NK-92 treated with Interleukin-12 subunit alpha and Interleukin-12 subunit beta, amount 100 ng/mL, for 24 hours (cell line): ENCODE measurements at places on chromosomes 1 and 21.

DNA sequence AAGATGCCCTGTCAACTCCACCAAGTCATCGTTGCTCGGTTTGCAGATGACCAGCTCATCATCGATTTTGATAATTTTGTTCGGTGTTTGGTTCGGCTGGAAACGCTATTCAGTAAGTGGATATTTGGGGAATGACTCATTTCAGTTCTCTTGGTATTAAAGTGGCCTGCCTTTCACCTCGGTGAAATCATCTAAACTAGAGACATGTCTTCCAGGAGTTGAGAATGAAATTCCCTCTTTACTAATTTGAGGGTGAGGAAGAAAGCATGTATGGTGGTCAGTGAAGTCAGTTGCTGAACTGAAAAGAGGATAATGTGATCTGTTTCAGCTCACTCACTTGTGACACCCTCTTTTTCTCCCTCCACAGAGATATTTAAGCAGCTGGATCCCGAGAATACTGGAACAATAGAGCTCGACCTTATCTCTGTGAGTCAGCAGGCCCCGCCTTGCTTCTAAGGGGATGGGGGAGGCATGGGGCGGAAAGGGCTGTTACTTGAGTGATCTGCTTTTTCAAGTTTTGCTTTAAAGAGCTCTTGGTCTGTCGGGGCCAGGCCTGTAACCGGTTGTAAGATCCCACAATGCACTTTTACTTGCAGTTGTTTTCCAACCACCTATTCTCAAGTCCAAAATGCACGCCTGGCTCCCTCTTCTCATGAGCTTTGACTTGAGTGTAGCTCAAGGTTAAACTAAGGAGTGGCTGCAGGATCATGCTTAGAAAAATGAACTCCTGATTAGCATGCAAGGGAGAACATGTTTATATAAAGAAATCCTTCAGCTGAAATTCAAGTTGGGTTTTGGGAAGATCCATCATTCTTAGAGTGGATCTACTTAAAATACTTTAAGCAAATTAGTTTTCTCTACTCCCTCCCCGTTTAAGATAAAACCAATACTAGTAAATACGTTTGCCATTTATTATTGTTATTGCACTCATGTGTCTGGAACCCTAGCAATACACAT, 59.8 kb downstream of the CAPN2 start:
- DNase-seq: no peak

DNA sequence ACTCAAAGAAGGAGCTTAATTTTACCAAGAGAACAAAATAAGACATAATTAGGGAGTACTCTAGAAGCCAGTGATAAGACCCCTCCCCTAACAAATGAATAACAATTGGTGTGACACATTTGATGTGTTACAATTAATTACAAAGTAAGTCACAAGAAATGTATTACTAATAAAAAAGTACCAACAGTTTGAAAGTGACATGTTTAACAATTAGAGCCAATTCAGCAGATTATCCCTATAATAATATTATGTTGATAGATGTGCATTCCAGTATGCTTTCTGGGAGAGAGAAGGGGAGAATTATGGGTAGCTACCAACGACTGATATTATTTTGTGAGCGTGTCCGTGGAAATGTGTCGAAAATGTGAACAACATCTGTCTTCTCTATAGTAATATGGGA, 19.1 kb downstream of the CTSK start:
- DNase-seq: no peak

DNA sequence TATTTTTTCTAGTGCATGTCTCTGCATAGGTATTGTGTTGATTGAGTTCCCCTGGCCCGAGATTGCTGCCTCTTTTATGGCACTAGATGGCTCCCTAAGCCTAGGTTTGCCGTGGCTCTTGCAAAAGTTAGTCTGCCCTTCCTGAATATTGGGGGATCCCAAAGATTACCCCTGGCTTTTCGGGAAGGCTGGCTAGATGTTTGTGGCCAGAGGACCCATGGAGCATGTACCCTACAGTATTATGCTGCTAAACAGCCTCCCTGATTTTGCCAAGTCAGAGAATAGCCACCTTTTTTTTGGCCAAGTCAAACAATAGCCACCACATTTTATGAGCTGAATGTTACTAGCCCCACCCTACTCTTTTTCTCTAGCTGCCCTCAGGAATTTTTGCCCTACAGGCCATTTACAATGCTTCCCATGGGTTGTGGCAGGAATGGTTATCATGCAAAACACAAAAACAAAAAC, 343.2 kb downstream of the OLFM3 start:
- no peak for DNase-seq

- DNase-seq: no peak
Measured at GRCh38 chr1:169041366-169041765, 65.1 kb upstream of the ATP1B1 start.

- peak; percentile 42 for DNase-seq
Measured at GRCh38 chr1:89358287-89358893, 5.5 kb upstream of the GBP6 start.

GRCh38 chr1:164671966-164672571, 113.1 kb downstream of the PBX1 start:
- DNase-seq: no peak

DNA sequence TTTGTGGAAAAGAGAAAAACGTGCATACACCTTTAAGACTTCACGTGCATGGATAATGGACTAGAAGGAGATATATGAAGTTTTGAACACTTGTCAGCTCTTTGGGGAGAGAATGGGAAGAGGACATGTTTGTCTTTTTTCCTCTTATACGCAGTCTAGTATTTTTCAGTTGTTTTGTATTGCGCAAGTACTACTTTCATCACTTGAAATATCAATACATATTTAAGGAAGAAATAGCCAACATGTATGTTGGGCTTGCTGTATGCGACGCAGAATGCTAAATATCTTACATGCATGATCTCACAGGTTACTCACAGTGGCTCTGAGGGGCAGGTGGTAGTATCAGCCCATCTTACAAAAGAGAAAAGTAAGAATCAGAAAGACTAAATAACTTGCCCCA, 176.5 kb upstream of the RUNX1 start:
- no peak for DNase-seq

DNA sequence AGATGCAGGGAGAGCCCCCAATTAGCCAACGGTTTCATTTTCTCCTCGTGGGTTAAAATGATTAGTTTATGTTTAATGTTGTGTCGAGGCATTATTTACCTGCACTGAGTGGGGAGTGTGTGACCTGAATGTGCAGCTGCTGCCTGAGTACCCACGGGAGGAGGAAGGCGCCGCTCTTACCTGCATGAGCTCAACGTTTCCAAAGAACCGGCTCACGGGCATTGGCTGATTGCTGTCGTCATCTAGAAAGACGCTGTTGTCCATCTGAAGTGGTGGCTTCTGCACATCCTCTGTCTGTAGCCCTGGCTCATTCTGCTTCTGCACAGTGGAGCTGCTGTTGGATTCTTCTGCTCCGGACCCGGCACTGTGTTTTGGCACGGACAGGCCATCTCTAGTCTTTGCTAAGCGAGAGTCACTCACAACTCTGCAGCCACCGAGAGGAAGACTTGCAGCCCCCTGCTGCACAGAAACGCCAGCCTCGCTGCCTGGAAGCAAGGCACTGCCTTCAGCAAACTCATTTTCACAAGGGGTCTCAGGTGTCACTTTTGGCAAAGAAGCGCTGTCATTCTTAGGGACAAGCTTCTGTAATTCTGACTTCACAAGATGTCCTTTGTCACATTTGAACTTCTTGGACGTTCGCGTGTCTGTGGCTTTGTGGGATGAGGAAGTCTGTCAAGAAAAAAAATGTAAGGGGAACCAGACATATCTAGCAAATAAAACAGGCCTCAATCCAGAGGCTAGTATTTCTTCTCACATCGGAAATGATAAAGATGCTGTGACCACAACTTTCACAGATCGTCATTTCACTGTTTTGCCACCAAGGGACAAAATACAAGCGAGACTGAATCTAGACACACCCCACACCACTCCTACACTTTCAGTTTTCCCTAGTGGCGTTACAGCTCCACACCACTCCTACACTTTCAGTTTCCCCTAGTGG, 9.4 kb downstream of the C1orf174 start:
- no peak for DNase-seq

DNA sequence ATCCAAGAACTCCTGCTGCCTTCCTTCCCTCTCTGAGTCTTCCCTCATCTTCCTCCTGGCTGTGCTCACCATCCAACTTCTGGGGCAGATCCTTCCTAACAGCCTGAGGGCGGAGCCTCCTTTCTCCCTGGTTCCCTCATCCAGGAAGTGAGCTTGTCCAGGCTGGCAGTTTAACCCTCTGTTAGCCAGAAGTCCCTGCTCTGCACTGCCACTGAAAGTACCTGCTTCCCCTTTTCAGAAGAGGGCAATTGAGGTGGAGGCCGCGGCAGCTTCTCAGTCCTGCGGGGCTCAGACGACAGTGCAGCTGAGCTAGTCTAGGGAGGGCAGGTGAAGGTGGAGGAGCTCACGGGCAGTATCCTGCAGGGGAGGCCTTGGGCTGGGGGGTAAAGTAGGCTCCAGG, 149.1 kb downstream of the FCRL5 start:
- DNase-seq: no peak

GRCh38 chr1:207856276-207857023, 54.5 kb downstream of the CD34 start:
- DNase-seq: no peak

- DNase-seq: no peak
Measured at GRCh38 chr21:45292399-45293219, 4.9 kb upstream of the POFUT2 start.

DNA sequence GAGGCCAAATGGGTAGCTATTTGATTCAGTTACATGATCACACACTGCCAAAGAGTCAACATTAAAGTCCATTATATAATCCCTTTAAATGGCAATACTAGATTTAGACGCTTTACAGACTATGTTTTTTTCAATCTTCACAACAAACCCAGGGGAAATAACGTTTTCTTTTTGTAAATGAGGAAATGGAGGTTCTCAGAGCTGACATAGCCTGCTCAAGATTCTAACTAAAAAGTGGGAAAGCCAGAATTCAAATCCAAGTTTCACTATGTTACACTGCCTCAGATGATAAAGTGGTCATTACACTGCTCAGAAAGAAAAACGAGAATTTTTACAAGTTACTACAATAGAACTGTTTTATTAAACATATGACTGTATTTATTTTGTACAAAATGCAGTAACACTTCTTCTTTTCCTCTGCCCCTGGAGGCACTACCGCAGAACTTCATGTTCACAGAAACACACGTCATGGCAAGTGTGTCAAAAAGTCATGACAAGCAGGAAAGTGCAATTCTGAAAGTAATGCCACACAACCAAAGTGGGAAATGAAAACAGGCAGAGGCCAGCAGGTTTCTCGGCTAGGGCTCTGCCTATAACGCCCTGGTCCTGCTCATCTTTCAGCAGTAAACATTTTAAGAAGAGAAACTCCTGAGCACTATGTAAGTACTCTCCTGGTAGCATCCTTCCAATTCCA, 19.0 kb downstream of the THEMIS2 start:
- no peak for DNase-seq

DNA sequence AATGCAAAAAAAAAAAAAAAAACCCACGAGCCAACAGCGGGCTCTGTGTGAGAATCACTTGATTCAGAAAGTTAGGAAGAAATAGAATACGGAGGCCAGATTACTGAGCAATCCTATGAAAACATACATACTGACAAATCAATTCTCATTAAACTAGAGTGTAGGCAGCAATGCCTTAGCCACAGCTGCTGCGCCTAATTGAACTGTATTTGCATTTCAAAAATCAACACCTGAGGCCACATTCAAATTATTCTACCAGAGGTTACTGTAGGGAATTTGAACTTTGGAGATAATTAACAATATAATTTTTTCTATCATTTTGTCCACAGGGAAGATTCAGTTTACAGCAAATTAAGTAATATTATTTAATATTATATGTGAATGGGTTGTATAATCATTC, 138.4 kb upstream of the PLD5 start:
- DNase-seq: no peak

- no peak for DNase-seq
Measured at GRCh38 chr21:44557491-44558328, 885 bp downstream of the KRTAP10-3 start.

DNA sequence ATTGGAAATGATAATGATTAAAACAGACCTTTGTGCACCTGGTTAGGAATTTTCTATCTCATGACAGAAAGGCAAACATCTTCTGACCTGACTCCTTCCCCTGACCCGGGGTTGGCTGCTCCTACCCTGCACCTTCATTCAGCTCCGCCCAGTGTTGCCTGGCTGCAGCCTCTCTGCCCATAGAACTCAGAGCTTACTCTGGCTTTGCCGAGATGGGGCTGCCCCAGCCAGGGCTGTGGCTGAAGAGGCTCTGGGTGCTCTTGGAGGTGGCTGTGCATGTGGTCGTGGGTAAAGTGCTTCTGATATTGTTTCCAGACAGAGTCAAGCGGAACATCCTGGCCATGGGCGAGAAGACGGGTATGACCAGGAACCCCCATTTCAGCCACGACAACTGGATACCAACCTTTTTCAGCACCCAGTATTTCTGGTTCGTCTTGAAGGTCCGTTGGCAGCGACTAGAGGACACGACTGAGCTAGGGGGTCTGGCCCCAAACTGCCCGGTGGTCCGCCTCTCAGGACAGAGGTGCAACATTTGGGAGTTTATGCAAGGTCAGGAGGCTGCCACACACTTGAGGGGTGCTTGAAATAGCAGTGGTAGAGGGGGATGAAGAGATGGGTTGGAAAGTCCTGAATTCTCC, at the start of gene DIO1:
Gene DIO1, plus strand, starts transcription at position 189 of the 638 bp plus-strand sequence. Its CDS starts 24 bp downstream, at position 213.
- no peak for DNase-seq

DNA sequence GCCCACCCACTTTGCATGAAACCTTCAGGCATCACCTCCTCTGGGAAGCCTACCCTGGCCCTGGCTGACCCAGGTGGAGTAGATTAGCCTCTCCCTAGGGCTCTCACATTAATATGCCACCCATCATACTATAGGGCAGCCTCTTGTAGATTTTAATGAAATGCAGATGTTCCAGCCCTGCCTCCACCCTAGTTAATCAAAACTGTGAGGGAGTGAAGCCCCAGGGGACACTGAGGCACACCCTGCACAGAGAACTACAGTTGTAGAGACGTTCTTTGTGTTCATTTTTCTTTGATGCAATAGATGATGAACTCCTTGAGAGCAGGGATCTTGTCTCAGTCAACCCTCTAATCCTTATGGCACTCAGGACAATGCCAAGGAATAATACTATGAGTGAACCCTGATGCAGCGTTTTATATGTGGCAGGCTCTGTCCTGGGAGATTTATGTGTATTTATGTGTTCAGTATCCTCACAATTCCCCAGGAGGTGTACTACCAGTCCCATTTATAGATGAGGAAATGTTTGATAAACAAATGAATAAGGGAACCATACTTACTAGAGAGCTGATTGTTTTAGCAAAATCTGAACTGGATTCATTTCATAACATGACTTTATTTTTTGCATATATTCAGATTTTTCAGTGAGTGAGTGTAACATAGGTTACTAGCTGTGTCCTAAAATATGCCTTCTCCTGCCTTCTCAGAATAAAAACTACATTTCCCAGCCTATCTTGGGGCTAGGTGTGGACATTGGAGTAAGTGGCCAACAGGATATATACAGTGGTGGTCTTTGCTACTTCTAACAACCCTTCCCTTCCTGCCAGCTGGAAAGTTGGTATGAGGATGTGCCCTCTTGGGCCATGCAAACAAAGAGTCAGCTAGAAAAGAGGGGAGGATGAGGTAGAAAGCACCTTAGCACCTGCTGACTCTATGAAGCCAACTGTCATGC, 23.5 kb upstream of the PRELP start:
- no peak for DNase-seq

GRCh38 chr1:207672522-207673130, 27.7 kb downstream of the CR1L start:
- no peak for DNase-seq

- no peak for DNase-seq
Measured at GRCh38 chr1:40478276-40478675, 1.2 kb downstream of the ZFP69 start.

- DNase-seq: no peak
Measured at GRCh38 chr1:96749618-96750017, 28.0 kb downstream of the PTBP2 start.

- DNase-seq: no peak
Measured at GRCh38 chr1:230464671-230465070, 38.5 kb upstream of the PGBD5 start.
